ENCODE measurements at places on chromosomes 5 and 9.

DNA sequence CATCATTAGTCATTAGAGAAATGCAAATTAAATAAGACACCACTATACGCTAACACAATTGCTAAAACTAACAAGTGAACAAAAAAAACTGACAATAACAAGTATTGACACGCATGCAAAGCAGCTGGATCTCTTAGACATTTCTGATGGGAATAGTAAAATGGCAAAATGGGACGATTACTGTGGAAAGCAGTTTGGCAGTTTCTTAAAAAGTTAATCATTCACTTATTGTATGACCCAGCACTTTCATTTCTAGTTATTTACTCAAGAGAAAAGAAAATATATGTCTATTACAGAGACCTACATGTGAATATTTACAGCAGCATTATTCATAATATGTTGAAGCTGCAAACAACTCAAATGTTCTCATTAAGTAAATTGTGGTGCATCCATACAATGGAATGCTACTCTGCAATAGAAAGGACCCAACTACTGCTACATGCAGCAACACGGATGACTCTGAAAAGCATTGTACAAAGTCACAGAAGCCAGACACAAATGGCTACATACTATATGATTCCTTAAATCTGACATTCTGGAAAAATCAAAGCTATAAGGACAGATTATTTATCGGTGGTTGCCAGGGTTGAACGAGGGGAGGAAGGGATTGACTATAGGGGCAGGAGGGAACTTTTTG is 96.8 kb upstream of the ITGA2 start:
- no peak for DNase-seq

DNA sequence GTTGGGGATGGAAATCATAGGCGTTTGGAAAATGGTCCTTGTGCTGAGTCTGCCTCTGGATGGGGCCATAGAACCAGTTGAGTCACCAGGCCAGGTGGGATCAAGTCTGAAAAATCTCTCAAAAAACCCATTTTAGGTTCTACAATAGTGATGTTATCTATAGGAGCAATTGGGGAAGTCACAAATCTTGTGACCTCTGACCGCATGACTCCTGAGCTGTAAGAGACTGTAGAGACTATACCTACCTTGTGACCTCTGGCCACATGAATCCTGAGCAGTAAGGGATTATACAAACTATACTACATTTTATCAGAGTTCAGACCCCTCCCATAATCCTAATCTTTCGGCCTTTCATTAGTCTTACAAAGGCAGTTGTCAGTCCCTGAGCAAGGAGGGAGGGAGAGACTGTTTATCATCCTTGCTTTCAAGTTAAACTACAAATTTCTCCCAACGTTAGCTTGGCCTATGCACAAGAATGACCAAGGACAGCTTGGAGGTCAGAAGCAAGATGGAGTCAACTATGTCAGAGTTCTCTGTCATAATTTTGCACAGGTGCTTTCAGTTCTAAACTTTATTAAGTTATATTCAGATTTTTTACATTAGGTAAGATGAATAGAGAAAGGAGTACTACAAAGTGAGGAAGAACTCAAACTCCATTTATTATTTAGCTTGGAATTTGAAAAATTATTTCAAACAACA is 11.5 kb upstream of the JMY start:
- no peak for DNase-seq

GRCh38 chr9:14487547-14488185 is 173.7 kb upstream of the NFIB start:
- DNase-seq = no peak

GRCh38 chr5:112263469-112263868 is 155.6 kb downstream of the EPB41L4A start:
- DNase-seq = no peak

GRCh38 chr9:129245276-129245675 is 67.2 kb upstream of the IER5L start:
- no peak for DNase-seq

- no peak for DNase-seq
These were observed 562 bp downstream of the GSN start for GRCh38 chr9:121268598-121268850.

DNA sequence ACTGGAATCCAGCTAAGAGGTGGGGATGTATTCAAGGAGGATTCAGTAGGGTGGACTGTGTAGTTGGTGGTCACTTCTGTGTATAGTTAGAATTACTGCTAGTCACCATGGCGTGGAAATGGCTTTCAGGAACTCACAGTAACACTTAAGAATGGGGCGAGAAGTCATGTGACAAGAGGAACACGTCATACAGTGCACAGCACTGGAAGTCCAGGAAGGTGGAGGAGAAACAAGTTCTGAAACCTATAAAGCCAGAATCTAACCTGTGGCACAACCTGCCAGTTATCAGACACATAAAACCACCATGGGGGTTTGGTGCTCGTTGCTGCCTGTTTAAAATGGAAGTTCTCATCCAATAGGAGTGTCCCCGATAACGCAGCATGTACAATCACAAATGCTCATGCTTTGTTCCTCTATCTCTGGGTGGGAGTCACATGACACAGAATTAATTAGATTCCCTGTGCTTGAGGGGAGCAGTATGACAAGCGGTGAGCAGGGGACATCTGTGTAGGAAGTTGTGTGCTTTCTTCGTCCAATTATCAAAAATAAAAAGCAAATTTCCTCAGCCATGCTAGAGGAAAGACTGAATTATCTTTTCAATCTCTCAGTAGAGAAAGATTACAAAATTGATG is 193.0 kb downstream of the SPOCK1 start:
- no peak for DNase-seq

- DNase-seq = no peak
These were observed 180.4 kb downstream of the MLLT3 start for GRCh38 chr9:20441711-20442423.

GRCh38 chr9:21413624-21414023 is 4.7 kb downstream of the IFNA8 start:
- no peak for DNase-seq

DNA sequence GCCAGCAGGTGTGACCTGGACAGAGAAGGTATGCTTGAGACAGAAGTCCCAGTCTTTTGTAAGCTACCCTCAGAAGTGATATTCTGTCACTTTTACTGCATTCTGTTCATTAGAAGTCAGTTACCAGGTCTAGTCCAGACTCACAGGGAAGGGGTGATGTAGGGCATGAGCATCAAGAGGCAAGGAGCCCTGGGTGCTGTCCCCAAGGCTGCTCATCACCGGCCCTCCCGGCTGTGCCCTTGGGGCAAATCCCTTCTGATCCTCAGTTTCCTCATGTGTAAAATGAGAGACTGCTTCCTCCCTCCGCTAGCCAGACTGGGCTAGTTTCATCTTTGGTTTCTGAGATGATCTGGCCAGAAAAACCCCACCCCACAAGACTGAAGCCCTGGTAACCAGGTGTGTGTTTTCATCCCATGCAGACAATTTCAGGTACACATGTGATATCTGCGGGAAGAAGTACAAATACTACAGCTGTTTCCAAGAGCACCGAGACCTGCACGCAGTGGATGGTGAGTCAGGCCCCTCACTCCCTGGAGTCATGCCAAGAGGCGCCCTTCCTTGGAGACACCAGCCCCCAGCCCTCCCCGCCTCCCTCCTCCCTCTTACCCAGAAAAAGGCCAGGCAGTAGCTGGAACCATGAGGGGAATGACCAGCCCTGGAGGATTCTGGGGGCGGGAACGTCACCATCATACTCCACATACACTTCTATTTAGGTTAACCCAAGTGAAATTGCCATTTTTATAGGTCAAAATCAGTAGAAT is 71.0 kb downstream of the AMBP start:
- no peak for DNase-seq

- no peak for DNase-seq
These were observed 54.4 kb downstream of the ANKH start for GRCh38 chr5:14816999-14817761.

DNA sequence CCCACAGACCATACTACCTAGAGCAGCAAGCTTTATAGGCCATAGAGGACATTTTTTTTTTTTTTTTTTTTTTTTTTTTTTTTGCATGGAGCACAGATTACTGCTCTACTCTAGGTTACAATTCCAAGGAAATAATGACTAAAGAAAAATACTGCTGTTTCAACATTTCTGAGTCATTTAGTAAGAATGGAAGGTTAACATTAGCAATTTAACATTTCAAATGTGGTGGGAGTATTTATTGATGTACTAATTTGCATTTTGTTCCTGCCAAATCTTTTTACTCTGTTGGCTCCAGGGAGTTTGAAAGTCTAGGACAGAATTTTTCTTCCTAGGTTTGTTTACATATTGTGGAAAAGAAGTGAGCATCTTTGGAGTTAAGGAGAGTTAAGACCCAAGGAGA is 142.1 kb upstream of the CCDC152 start:
- DNase-seq = no peak

DNA sequence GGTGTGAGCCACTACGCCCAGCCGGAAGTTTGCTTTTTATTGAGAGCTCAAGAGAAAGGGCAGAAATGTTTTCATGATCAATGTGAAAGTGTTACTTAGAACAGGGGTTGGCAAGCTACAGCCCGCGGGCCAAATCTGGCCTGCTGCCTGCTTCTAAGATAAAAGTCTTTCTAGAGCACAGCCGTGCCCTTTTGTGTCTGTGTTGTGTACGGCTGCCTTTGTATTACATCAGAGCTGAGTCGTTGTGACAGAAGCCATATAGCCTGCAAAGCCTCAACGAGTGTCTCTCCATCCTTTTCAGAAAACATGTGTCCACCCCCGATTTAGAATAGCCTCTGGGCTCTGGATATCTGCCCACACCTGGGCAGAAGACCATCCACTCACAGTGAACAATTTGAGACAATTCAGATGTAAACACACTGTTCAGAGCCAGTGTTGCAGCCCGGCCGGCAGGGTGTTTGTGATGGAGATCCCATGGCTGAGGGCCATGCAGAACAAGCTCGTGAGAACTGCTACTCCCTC is 28.8 kb downstream of the AK8 start:
- no peak for DNase-seq

DNA sequence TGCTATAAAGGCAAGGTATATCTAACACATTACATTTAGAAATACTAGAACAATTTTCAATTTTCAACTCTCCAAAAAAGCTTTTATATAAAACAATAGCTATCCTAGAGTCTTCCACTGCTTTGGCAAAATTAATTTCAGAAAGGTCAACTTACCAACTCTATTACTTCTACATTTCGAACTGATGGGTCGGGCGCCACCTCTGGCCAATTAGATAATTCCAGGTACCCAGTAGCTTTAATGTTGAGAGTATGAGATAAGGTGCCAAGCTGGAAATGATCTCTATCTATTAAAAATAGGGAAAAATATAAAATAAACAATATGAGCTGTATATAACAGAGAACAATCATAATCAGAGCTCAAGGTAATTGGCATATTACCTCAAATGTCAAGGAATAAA is 166.6 kb downstream of the AP3B1 start:
- no peak for DNase-seq

- DNase-seq = no peak
These were observed 19.3 kb downstream of the PAEP start for GRCh38 chr9:135580664-135581380.

GRCh38 chr5:73436535-73437100 is 12.0 kb downstream of the FOXD1 start:
- no peak for DNase-seq

DNA sequence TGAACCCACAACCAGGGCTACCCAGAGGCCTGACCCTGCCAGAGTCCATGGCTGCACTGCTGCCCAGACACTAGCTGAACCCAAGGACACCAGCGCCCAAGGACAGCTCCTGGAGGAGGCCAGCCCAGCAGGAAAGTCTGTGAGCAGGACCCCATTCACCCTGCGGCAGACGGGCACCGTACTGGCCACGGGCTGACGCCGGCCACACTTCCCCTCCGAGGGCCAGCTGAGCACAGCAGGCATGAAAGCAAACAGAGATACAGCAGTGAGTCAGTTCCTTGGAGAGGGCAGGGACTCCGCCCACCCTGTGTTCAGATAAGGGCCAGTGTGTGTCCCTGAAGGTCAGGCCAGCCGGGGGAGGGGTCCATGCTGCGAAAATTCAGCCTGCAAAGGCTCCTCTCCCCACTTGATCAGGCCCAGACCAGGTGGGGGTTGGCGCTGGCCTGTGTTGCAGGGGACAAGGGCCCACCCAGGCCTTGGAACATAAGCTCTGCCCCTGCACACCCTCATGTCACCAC is 3.2 kb downstream of the RNF208 start:
- DNase-seq = no peak
